Stimulated activated naive B cell treated with anti-CD40 and anti-IgM and Interleukin-4, amounts not matched to agents 10 μg/mL and 1 μg/mL and 100 μg/mL, for 72 hours (primary cell): ENCODE measurements at places on chromosomes 16 and 17.

DNA sequence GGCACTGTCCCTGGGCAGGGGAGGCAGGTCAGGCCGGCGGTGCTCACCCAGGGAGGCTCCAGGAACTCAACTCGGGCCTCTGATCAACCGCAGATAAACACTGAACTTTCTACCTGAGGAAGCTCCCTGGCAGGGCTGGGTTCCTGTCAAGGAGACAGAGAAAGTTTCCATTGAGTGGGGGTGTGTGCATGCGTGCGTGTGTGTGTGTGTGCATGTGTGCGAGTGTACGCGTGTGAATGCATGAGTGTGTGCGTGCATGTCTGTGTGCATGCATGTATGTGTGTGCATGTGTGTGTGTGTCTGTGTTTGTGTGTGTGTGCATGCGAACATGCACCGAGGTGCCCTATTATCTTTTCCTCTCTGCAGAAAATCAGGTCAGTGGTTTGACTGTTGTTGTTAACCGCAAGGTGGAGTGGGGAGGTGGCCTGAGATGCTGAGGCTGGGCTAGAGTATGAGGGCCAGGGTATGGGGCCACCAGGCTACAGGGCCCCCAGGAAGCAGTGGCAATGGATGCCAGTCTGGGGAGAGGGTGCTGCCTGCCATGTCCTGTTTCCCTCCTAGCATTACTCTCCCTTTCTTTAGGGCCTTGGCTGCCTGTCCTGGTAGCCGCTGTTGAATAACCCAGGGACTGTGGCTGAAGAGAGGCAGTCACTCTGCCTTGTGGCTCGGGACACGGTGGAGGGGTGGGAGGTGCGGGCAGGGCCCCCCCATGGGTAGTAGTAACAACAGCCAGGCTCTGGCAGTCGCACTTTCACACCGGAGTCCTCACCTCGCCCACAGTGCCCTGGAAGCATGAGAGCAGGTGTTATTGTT, 24.0 kb downstream of the CCR7 start:
- peak overlapping the region; percentile 46 for H3K4me3 ChIP-seq
- H3K27me3 ChIP-seq = no peaks in the 10 kb centered on the region
- peak overlapping the region; percentile 99 for H3K27ac ChIP-seq
- peaks cover 95% of the 10 kb centered on the region for H3K4me1 ChIP-seq
- no peaks in the 10 kb centered on the region for H3K36me3 ChIP-seq

DNA sequence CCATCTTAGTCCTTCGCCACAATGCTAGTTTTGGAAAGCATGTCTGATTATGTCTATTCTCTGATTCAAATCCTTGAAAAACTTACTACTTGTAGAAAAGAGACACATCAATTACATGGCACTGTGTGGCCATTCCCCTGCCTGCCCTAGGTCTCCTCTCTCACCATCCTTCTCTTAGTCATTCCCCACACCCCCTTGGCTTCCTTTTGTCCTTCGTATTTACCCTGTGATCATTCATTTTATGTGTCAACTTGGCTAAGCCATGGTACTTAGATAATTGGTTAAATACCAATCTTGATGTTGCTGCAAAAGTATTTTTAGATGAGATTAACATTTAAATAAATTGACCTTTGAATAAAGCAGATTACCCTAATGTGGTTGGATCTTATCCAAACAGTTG, 122.9 kb upstream of the CDH11 start:
- no peaks in the 10 kb centered on the region for H3K4me1 ChIP-seq
- no peaks in the 10 kb centered on the region for H3K27me3 ChIP-seq
- no peak overlapping the region for H3K27ac ChIP-seq
- DNase-seq = no peak

DNA sequence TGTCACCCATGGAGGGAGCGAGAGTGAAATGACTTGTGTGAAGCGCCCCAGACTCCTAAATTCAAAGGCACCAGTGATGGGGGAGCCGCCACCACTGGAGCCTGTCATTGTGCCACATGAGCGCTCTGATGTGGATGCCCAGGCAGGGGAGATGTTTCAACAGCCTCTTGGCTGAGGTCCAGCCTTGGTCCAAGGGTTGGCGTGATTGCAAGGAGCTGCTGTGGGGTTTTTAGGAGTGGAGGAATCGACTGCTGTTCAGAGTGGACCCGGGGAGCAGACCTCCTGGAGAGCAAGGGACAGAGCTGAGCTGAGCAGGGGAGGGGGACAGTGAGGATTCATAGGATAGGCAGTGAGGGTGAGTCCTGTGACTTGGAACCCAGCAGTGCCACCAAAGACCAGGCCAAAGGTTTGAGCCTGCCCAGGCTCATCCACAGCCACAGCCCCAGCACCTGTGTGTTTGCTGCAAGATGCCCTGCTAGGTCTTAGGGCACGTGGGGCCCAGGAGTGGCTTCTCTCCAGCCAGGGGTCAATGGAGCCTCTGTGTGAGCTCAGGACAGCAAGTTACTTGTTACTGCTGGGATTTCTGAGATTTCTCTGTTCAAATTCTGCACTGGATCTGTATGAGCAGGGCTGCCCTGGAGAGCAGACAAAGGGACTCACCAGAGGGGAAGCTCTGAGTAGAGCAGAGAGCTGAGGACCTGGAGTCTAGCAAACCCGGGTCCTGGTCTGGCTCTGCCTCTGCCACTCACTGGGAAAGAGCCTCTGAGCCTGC, 20.3 kb downstream of the RHBDL3 start:
- peaks cover 83% of the 10 kb centered on the region for H3K27me3 ChIP-seq
- H3K27ac ChIP-seq = no peak overlapping the region
- no peak overlapping the region for H3K4me3 ChIP-seq
- no peaks in the 10 kb centered on the region for H3K36me3 ChIP-seq

GRCh38 chr17:8121681-8122421, 2.1 kb downstream of the HES7 start:
- peaks cover 70% of the 10 kb centered on the region for H3K27me3 ChIP-seq
- peak; percentile 57 for DNase-seq
- peak overlapping the region; percentile 89 for H3K4me3 ChIP-seq

DNA sequence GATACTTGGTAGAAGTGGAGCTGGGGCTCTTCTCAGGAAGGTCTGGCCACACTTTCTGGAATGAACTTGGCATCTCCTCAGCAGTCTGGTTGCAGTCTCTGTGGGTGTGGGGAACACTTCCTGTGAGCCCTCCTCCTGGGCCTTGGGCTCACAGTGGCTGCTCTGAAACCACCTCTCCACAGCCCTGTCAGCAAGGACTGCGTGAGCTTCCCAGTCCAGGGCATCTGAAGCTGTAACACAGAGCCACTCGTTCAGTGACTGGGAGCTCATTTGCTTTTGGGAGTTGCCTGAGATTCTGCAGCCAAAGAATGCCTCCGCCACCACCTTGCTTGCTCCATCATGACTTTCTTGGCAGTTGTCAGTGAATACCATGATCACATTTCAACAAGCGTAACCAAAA, 60.0 kb downstream of the CLEC16A start:
- no peaks in the 10 kb centered on the region for H3K27me3 ChIP-seq
- no peak overlapping the region for H3K27ac ChIP-seq
- H3K4me1 ChIP-seq = peaks cover 23% of the 10 kb centered on the region
- H3K36me3 ChIP-seq = peaks cover 56% of the 10 kb centered on the region
- DNase-seq = no peak
- no peak overlapping the region for H3K4me3 ChIP-seq

GRCh38 chr17:39240631-39241030, 14.9 kb upstream of the STAC2 start:
- no peak overlapping the region for H3K4me3 ChIP-seq
- DNase-seq = no peak
- no peak overlapping the region for H3K27ac ChIP-seq
- H3K36me3 ChIP-seq = no peaks in the 10 kb centered on the region
- peaks cover 25% of the 10 kb centered on the region for H3K4me1 ChIP-seq

GRCh38 chr17:50680126-50680525, 27.6 kb downstream of the ANKRD40 start:
- no peaks in the 10 kb centered on the region for H3K36me3 ChIP-seq
- peaks cover 5% of the 10 kb centered on the region for H3K4me1 ChIP-seq
- H3K27ac ChIP-seq = no peak overlapping the region
- DNase-seq = no peak
- no peak overlapping the region for H3K4me3 ChIP-seq

GRCh38 chr17:62172492-62173291, 107.6 kb upstream of the MED13 start:
- peaks cover 12% of the 10 kb centered on the region for H3K27me3 ChIP-seq
- no peak overlapping the region for H3K4me3 ChIP-seq
- H3K4me1 ChIP-seq = peaks cover 7% of the 10 kb centered on the region
- no peaks in the 10 kb centered on the region for H3K36me3 ChIP-seq
- H3K27ac ChIP-seq = no peak overlapping the region

GRCh38 chr17:28760601-28761562, 17.1 kb downstream of the TRAF4 start:
- peak overlapping the region; percentile 31 for H3K27ac ChIP-seq
- H3K36me3 ChIP-seq = peaks cover 47% of the 10 kb centered on the region
- H3K4me1 ChIP-seq = peaks cover 7% of the 10 kb centered on the region
- H3K4me3 ChIP-seq = no peak overlapping the region
- DNase-seq = no peak

DNA sequence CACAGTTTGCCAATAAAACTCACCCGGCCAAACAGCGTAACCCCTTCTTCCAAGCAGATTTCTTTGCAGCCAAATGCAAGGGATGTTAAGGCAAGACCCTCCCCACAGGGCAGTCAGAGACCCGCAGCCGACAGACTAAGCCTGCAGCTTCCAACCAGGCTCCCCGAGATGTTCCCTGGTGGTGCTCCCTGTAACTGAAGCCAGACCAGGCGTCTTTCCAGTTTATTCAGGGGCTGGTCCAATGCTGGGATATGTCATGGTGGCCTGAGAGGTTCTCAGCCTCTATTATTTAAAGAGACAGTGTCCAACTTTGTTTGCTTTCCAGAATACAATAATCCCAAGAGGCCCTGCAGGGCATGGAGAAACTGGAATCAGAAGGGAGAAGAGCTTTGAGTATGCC, at the start of gene PMP22:
Gene PMP22, minus strand, starts transcription at position 196 of the 400 bp plus-strand sequence. CDS start 4,599 bp downstream, outside the sequence.
- no peak within 1 kb of the TSS for H3K27ac ChIP-seq
- no peak within 1 kb of the TSS for H3K4me3 ChIP-seq
- DNase-seq = no peak
- H3K27me3 ChIP-seq = peaks cover 66% of the 10 kb centered on the region

- no peak for DNase-seq
- no peak overlapping the region for H3K4me3 ChIP-seq
- peaks cover 18% of the 10 kb centered on the region for H3K4me1 ChIP-seq
- H3K36me3 ChIP-seq = no peaks in the 10 kb centered on the region
- H3K27me3 ChIP-seq = peaks cover 21% of the 10 kb centered on the region
Measured at GRCh38 chr17:81456798-81457197, 55.8 kb downstream of the ACTG1 start.

DNA sequence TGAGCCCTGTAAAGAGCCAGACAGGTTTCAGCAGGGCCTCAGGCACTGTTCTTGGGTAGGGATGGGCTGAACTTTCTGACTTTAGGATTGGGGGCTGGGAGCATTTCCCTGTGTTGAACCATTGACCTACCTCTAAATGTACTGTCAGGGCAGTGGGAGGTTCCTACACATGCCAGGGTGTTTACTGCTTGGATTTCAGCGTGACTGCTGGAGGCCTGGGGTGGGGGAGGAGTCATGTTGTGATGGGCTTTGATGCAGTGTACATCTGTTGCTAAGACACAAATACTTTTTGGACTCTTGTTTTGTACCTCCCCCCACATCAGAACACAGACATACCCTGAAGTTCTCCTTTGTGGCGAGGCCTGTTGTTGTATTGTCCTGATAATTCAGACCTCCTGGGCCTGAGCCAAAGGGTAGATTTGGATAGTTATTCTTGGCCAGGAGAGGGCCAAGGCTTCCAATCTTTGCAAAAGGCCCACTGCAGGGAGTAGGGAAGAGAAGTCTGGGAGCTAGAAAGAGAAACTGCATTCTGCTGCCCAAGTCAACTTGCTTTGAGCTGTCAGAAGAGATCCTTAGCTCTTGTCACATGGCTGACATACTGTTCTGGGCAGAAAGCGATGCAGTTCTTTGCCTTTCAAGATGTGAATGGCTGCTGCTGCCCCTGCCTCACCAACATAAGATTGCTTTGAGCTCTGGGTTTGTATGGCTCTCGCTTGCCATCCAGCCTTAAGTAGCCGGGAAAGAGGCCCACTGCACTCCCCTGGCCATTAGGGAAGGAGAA, 3.7 kb downstream of the NFE2L1 start:
- peak overlapping the region; percentile 68 for H3K27ac ChIP-seq
- H3K27me3 ChIP-seq = no peaks in the 10 kb centered on the region
- DNase-seq = no peak
- peaks cover 56% of the 10 kb centered on the region for H3K4me1 ChIP-seq

GRCh38 chr17:37648555-37648954, 5.3 kb upstream of the DDX52 start:
- H3K4me3 ChIP-seq = no peak overlapping the region
- no peaks in the 10 kb centered on the region for H3K36me3 ChIP-seq
- H3K4me1 ChIP-seq = peaks cover 3% of the 10 kb centered on the region
- no peak for DNase-seq
- H3K27me3 ChIP-seq = peaks cover 40% of the 10 kb centered on the region

DNA sequence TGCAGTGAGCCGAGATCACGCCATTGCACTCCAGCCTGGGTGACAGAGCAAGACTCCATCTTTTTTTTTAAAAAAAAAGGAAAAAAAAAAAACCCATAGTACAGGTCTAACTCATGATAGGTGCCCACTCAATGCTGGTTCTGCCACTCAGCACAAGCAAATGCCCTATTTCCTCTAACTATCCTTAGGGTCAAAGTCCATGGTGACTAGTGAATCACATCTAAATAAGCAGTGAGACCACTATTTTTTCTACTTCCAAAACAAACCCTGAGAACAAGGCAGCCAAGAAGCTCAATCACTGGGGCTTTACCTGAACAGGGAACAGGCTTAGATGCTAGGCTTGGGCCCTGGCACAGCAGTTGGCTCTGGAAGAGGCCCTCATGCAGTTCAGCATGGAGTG, 3.4 kb downstream of the BLTP2 start:
- H3K4me1 ChIP-seq = peaks cover 33% of the 10 kb centered on the region
- no peaks in the 10 kb centered on the region for H3K27me3 ChIP-seq
- peaks cover 46% of the 10 kb centered on the region for H3K36me3 ChIP-seq
- H3K27ac ChIP-seq = peak overlapping the region; percentile 67
